ENCODE measurements at places on chromosomes 3 and 15. TPM values are rescaled to one million over a fixed set of nuclear protein-coding genes. Genes with fewer than 3 reads are reported as not detected.

DNA sequence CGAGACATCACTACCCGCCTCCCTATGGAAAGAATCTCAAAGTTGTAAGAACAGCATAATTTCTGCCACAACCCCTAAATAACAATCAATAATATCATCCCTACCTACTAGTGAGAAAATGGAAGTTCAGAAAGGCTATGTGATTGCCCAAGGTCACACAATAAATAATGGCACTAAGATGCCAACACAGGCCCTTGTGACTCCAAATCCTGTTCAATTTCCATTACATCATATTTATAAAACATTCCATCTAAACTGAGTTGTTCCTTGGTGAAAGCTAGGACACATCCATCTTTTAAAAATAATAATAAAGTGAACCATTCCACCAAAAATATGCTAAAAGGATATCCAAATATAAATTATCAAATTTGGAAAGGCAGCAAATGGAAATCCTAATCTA is 144.6 kb downstream of the MAGI1 start:
- no peak for DNase-seq

DNA sequence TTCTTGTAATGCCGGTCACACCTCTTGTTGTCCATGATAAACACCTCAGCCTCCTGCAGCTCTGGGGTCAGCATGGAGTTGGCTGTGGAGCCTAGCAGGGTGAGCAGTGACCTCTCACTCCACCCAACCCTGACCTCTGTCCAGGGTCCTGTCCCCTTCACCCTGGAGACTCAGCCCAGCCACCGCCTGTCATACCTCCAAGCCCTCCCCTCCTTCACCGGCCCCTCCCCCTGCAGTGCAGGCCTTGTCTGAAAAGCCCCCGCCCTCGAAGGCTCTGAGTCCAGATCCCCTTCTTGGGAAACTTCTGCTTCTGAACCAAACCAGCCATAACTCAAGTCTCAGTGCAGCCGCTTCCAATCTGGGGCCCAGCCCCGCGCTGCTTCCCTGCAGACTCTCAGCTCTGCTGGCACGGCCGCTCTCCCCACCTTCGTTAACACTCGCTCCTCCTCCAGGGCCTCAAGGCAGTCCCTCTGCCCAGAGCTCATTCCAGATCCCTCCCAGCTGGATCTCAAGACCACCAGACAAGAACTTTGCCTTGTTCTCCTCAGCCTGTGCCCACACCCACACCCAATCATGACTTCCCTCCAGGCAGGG is 25.4 kb upstream of the PRSS50 start:
- DNase-seq = no peak

GRCh38 chr3:141552440-141552991 is 65.7 kb downstream of the RASA2 start:
- DNase-seq = no peak

DNA sequence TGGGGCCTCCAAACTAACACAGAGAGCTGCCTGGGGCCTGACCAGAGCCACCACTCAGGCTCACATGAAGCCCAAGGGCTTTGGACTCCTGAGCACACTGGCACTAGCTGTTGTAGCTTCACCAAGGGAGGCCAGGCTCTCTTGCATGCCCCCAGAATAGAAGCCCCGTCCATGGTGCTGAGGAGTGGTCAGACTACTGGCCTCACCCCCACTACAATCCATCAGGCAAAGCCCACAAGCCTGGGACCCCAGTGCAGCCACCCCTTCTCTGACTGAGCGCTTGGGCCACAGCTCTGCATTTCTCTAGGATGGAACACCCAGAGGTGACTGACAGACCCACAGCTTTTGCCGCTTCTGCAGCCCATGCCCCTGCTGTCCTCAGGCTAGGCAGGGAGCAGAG is 180.8 kb downstream of the PYDC2 start:
- DNase-seq = no peak

GRCh38 chr3:111321786-111322185 is 220.2 kb upstream of the CD96 start:
- no peak for DNase-seq

- no peak for DNase-seq
Observed at GRCh38 chr15:84669726-84670125, 11.7 kb upstream of the NMB start.

GRCh38 chr3:176906046-176906905 is 291.0 kb downstream of the TBL1XR1 start:
- DNase-seq = no peak

DNA sequence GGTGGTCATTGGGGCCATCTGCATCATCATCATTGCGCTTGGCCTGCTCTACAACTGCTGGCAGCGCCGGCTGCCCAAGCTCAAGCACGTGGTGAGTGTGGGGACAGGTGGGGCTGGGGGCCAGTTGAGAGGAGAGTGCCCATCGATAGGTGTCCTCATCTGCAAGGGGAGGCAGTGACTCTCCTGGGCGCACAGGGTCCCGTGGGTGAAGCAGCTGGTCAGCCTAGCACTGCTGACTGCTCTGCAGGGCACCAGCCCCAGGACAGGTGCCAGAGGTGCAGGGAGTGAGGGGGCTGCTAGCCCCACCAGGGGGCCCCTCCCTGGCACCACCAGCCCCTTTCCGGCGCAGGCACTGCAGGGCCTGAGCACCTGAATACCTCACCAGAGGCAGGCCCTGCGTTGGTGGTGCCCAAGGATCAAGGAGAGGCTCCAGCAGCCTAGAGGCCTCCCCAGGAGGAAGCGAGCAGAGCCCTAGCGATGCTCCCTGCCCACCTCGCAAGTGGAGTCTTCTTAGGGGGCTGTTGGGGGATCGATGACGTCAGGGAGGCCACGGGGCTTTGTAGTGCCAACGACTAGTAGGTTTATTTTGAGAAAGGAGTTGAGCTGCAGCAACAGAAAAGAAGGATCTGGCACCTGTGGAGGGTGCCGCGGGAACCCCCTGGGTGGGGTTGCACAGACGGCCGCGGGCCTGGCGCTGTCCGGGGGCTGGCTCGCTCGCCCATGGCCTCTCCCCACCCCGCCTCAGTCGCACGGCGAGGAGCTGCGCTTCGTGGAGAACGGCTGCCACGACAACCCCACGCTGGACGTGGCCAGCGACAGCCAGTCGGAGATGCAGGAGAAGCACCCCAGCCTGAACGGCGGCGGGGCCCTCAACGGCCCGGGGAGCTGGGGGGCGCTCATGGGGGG is 976 bp upstream of the ABTB1 start:
- DNase-seq = no peak

DNA sequence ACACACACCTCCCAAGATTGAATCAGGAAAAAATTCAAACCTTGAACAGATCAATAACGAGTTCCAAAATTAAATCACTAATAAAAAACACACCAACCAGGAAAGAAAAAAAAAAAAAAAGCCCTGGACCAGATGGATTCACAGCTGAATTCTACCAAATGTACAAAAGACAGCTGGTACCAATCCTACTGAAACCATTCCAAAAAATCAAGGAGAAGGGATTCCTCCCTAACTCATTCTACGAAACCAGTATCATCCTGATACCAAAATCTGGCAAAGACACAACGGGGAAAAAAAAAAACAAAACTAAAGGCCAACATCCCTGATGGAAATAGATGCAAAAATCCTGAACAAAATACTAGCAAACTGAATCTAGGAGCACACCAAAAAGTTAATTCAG is 54.4 kb upstream of the SLC12A8 start:
- DNase-seq = no peak

The OSTN gene
- 0.11 TPM for total RNA-seq

The LRRC31 gene
- total RNA-seq = 0.67 TPM

The GOLGA8K gene
- 0.18 TPM for total RNA-seq
